ENCODE measurements at places on chromosomes 5 and 9. TPM values are rescaled to one million over a fixed set of nuclear protein-coding genes. Genes with fewer than 3 reads are reported as not detected.

Gene NUTM2G
- total RNA-seq: not detected

GRCh38 chr9:94159069-94159939 lies 75.0 kb downstream of the PTPDC1 start:
- H3K27ac ChIP-seq: peak overlapping the region; percentile 93
- no peak for DNase-seq
- H3K4me1 ChIP-seq: peaks cover 16% of the 10 kb centered on the region
- no peak overlapping the region for H3K4me3 ChIP-seq
- H3K27me3 ChIP-seq: no peaks in the 10 kb centered on the region

DNA sequence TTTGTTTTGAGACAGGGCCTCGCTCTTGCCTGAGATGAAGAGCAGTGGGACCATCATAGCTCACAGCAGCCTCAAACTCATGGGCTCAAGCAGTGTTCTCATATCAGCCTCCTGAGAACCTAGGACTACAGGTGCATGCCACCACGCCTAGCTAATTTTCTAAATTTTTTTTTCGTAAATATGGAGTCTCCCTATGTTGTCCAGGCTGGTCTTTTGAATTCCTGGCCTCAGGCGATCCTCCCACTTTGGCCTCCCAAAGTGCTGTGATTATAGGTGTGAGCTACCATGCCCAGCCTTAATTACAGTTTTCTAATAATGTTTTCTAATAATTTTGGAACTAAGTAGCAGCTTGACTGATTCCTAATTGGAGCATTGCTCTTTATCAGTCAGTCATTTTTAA lies 15.1 kb downstream of the GAPVD1 start:
- H3K27ac ChIP-seq: no peak overlapping the region
- no peak overlapping the region for H3K4me3 ChIP-seq
- H3K27me3 ChIP-seq: no peaks in the 10 kb centered on the region
- H3K36me3 ChIP-seq: no peaks in the 10 kb centered on the region
- peaks cover 62% of the 10 kb centered on the region for H3K4me1 ChIP-seq

- no peaks in the 10 kb centered on the region for H3K4me1 ChIP-seq
- H3K36me3 ChIP-seq: peaks cover 28% of the 10 kb centered on the region
- no peaks in the 10 kb centered on the region for H3K27me3 ChIP-seq
- no peak for DNase-seq
Measured at GRCh38 chr5:90402521-90403255, 6.9 kb downstream of the CETN3 start.

Gene SLC34A3
- not detected for total RNA-seq

- no peaks in the 10 kb centered on the region for H3K27me3 ChIP-seq
- H3K36me3 ChIP-seq: no peaks in the 10 kb centered on the region
- no peak overlapping the region for H3K4me3 ChIP-seq
- DNase-seq: no peak
- peaks cover 13% of the 10 kb centered on the region for H3K4me1 ChIP-seq
Measured at GRCh38 chr9:105297442-105298075, 53.1 kb downstream of the SLC44A1 start.

Gene CYLC2
- total RNA-seq: not detected

Gene COL5A1
- 52.9 TPM for total RNA-seq

Gene REEP2
- 5.7 TPM for total RNA-seq

- H3K27ac ChIP-seq: no peak overlapping the region
- no peak overlapping the region for H3K4me3 ChIP-seq
- H3K4me1 ChIP-seq: no peaks in the 10 kb centered on the region
Measured at GRCh38 chr9:116000748-116001329, 152.8 kb upstream of the PAPPA start.

DNA sequence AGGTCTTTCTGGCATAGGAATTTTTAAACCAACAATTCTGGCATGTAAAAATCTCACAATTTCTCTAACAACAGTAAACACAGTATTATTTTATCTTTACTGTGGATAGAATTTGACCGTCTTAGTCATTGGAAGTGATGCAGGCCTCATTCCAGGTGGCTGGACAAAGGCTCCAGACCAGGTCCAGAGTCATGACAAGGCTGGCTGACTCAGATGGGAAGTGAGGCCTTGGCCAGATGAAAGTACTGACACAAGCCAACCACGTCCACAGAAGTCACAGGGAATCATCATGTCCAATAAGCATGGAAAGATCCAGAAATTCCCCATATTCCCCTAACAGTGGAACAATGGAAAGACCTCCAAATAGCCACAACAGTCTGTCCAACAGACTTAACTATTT lies 12.4 kb downstream of the SPOCK1 start:
- H3K27me3 ChIP-seq: no peaks in the 10 kb centered on the region
- no peak for DNase-seq
- peak overlapping the region; percentile 19 for H3K27ac ChIP-seq

GRCh38 chr5:100841358-100842076 lies 61.6 kb downstream of the ST8SIA4 start:
- H3K36me3 ChIP-seq: no peaks in the 10 kb centered on the region
- no peaks in the 10 kb centered on the region for H3K27me3 ChIP-seq
- H3K4me3 ChIP-seq: no peak overlapping the region
- DNase-seq: no peak

DNA sequence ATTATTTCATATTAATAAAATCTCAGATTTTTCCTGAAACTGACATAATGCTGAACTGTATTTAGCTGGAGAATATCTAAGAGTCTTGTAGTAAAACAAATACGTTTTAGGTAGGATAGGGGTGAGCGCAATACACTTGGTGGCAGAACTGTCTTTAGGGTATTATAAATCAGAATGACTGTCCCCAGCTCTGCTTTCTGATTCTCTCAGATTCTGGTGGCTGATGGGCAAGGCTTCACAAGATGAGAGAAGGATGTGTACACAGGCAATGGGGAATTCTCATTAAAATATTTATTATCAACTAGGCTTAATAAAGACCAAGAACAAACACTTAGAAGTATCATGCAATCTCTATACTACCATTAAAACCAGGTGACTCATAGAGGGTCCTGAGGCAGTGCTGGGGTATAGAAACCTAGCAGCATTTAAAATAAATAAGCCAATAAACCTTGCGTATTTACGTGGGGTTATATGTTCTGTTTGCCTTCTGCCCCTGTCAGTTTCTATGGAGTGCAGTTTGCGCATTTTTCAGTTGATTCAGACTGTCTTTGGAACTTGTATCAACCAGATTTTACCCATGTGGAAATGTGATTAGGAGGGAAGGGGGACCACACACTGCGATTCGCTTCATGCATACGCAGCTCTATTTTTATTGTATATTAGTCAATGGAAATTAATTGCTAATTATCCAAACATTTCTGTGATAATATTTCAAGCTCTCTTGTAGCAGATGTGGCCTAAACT lies 1150.7 kb upstream of the WWC1 start:
- no peaks in the 10 kb centered on the region for H3K36me3 ChIP-seq
- no peaks in the 10 kb centered on the region for H3K27me3 ChIP-seq
- no peak for DNase-seq
- H3K27ac ChIP-seq: no peak overlapping the region
- no peaks in the 10 kb centered on the region for H3K4me1 ChIP-seq

Gene DIPK1B
- 9.4 TPM for total RNA-seq

GRCh38 chr9:37025071-37025822 lies 8.8 kb downstream of the PAX5 start:
- H3K36me3 ChIP-seq: no peaks in the 10 kb centered on the region
- H3K27me3 ChIP-seq: peaks cover 20% of the 10 kb centered on the region
- DNase-seq: no peak
- H3K4me3 ChIP-seq: peak overlapping the region; percentile 10
- H3K4me1 ChIP-seq: peaks cover 28% of the 10 kb centered on the region

GRCh38 chr9:76654051-76654461 lies 110.2 kb upstream of the PCA3 start:
- H3K4me3 ChIP-seq: no peak overlapping the region
- H3K27ac ChIP-seq: no peak overlapping the region
- no peak for DNase-seq
- no peaks in the 10 kb centered on the region for H3K27me3 ChIP-seq

GRCh38 chr5:3258050-3258449 lies 337.6 kb upstream of the IRX1 start:
- no peak overlapping the region for H3K27ac ChIP-seq
- H3K4me1 ChIP-seq: no peaks in the 10 kb centered on the region
- no peaks in the 10 kb centered on the region for H3K36me3 ChIP-seq
- H3K4me3 ChIP-seq: no peak overlapping the region
- no peak for DNase-seq

- H3K4me1 ChIP-seq: no peaks in the 10 kb centered on the region
- no peak overlapping the region for H3K4me3 ChIP-seq
- no peak overlapping the region for H3K27ac ChIP-seq
- no peak for DNase-seq
- H3K36me3 ChIP-seq: peaks cover 83% of the 10 kb centered on the region
Measured at GRCh38 chr9:93560991-93561390, 15.4 kb upstream of the PHF2 start.

DNA sequence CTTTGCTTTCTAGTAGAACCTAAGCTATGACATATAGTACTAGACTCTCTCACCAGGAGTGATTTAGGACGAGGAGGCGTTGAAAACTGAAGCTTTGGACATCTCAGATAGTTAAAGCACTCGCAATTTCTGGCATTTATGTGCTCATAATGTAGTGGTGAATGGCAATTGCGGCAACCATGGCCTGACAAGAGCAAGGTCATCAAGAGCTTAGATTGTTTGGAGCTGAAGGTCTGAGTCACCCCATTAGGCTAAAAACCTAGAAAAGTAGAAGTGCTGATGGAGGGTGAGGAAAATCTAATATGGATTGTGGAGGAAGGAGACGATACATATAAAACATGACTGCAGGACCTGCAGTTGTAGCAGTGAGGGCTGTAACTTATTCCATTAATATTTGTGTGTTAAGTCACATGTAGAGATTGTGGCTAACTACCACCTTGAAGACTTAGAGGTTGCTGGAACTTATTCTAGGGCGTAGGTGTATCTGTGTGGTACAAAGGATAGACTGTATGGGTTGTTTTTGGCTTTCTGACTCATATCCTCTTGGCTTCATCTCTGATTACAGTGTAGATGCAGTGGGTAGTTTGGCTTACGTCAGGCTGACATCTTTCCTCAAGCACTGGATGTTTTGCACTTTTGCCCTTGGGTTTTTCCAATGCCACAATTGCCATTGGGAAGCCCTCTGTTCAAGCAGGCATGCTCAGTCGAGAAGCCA lies 138.9 kb upstream of the CDKN2B start:
- H3K36me3 ChIP-seq: no peaks in the 10 kb centered on the region
- H3K4me3 ChIP-seq: no peak overlapping the region
- H3K27ac ChIP-seq: no peak overlapping the region
- no peaks in the 10 kb centered on the region for H3K4me1 ChIP-seq
- no peaks in the 10 kb centered on the region for H3K27me3 ChIP-seq

Data from tibial nerve (tissue), 4 donors.